ENCODE measurements at places on chromosomes 5 and 9. TPM values are rescaled to one million over a fixed set of nuclear protein-coding genes. Genes with fewer than 3 reads are reported as not detected.

- no peak for DNase-seq
Measured at GRCh38 chr9:87436716-87437115, 61.0 kb upstream of the DAPK1 start.

DNA sequence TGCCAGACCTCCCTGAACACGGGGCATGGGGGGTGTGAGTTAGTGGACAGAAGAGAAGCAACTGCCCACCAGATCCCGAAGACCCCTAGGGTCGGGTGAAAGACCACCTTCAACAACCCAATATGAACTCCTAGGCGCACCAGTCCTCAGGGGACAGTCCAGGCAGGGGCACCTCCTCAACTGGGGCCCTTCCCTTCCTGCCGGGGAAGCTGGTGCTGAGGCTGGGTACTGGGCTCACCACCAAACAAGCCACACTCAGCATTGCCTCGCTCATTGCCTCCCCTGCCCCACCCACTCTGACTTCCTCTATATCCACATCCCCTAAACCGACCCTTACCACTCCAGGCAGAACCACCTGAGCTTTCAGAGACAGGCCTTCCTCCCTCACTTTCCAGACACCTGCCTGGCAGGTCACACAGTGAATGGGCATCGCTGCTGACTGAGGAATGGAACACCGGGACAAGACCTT, 42.5 kb downstream of the SEMA4D start:
- DNase-seq: no peak

DNA sequence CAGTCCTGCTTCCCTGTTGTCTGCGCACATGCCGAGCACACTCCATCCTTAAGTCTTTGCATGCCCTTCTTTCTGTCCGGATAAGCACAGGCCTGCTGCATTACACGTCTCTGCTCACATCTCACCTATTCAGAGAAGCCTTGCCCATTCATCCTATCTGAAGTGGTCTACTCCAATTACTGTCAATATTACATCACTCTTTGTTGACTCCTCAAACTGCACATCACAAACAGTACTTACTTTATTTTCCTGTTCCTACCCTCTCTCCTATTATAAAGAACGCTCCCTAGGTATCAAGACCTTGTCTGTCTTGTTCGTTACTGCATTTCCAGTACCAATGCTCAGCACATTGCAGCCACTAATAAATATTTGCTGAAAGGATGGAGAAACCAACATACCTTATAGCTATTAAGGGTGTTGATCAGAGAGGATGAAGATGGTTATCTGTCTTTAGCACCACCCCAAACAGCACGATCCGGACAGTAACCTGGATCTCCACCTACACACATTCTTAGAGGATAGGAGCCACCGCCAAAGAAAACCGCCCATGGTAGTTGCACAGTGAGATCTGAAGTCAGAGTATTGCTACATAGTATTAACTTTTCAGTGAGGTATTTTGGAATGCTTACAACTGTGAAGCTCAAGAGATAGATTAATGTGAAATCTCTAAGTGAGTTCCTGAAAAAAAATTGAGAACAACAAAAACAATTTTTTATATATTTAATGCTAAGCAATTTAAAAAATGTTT, 1.6 kb upstream of the PRRC1 start:
- DNase-seq: no peak

DNA sequence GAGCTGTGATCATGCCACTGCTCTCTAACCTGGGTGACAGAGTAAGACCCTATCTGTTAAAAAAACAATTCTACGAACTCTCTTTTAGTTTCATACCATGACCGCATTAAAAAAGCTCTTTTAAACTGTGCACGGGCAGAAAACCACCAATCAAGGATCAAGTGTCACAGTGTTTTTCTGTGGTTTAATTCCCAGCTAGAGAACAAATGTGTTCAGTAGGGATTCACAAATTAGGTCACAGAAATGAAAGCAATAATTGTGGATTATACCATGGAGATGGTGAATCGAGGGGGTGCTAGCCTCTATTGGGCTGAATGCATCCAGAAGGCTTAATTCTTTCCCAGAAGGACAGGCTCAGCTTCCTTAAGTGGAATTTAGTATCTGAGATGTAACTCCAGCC, 79.1 kb downstream of the ATG10 start:
- DNase-seq: no peak

DNA sequence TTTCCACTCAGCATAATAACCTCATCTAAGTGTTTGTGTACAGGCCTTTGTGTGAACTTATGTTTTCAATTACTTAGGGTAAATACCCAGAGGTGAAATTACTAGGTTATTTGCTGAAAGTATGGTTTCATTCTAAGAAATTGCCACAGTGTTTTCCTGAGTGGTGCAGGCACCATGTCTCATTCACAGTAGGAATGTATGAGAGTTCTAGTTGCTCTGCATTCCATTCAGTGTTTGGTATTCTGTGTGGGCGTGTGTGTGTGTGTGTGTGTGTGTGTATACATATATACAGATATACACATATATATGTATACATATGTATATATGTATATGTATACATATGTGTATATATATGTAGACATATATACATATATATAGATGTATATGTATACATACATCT, 8.8 kb upstream of the SVEP1 start:
- no peak for DNase-seq

DNA sequence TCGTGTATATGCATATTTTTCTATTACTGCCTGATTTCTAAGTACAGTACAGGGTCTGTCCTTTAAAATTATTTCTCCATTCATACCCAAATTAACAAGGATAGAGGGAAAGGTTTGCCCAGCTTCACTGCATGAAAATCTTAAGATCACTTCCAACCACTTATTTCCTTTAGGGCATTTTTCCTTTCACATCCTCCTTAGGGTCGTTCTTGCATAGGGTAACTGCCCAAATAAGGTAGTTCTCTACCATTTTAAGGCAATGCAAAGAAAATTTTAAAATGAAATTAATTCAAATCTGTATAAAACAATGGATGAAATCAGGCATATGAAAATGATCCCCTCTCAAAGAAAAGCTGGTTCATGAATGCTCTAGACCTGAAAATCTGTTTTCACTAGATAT, 4.1 kb upstream of the CDC20B start:
- DNase-seq: no peak

DNA sequence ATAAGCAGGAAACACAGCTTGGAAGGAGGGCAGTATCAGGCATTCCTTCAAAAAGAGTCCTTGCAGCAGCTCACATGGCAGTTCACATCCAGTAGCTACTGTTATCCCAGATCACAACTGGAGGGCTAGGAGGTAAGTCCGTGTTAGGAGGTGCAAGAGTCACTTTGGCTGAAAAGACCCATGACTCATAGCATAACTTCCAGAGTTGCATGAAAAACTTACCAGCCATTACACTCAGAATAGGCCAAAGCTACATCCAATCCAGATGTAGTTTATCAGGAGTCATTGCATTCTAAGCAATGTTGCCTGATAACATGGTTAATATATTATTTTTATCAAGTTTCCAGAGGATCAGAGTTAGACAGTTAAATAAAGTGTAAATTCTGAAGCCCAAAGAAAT, 1126.4 kb upstream of the SEMA6A start:
- no peak for DNase-seq

- no peak for DNase-seq
Measured at GRCh38 chr5:87195616-87196015, 72.1 kb upstream of the RASA1 start.

- DNase-seq: no peak
Measured at GRCh38 chr9:33988219-33988890, 60.3 kb downstream of the UBAP2 start.

- no peak for DNase-seq
Measured at GRCh38 chr9:20015427-20015931, 226.6 kb upstream of the SLC24A2 start.

DNA sequence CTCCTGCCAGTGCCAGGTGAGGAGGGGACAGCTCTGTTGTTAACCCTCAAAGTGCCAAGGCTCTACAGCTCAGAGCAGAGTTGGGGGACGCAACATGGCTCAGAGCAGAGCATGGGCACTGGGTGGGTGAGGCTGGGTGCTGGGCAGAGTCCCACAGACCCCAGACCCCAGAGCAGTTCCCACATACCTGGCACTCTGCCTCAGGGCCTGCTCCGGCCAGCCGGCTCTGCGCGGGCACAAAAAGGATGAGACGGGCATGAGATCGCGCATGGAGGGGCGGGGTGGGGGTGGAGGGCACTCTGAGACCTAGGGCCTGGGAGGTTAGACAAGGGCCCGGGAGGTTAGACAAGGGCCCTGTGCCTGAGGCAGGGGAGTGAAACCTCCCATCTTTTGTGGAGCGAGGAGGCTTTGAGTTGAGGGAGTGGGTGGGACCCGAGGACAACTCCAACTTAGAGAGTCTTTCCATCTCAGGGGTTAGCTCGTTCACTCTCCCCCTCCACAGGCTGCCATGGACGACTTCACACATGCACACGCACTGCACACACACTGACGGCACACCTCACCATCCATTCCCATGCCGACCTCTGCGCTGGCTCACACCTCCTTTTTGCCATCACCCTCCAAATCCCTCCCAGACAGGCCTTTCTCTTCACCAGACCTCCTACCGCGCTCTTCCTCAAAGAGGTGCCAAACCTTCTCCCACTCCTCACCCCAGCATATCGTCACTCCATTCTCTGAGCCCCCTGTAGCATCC, 22.0 kb downstream of the PCDH1 start:
- no peak for DNase-seq

- peak; percentile 33 for DNase-seq
Measured at GRCh38 chr9:75001719-75002421, 26.2 kb downstream of the CARNMT1 start.

DNA sequence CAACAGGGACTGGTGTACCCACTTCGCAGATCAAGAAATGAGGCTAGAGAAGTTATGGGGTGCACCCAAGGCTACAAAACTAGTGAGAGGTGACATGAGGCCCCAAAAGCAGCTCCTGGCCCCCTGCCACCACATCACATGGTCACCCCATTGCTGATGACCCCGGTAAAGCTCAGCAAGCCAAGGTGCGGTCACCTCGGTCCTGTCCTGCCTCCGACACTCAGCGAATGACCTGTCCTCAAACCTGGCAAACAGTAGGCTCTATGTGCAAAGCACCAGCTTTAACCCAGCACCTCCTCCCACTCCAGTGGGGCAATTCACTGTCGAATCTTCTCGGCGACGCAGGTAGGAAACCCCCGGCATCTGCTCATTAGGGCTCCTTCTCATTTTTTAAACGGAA, 307.4 kb downstream of the RAB3C start:
- no peak for DNase-seq

GRCh38 chr9:70409280-70409679, 5.2 kb downstream of the KLF9 start:
- no peak for DNase-seq

GRCh38 chr5:126969548-126969947, 60.8 kb downstream of the MARCHF3 start:
- DNase-seq: no peak

DNA sequence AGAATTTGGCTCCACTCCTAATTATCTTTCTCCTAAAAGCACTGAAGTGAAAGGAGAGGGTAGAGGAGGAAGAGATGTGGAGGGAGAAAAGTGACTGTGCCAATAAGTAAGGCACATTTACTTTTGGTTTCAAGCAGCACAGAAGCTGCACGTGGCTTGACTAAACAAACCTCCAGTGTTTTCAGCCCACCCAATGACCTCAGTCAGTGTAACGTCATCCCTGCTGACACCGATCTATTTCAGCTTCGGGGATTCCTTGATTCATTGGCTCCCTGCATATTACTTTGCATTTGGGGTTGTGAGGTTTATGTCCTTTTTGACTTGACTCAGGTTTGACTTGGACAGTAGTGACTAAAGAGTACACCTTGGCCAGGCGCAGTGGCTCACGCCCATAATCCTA, 35.6 kb upstream of the NIM1K start:
- DNase-seq: no peak

- no peak for DNase-seq
Measured at GRCh38 chr9:113868501-113868900, 7.6 kb upstream of the ZNF618 start.

DNA sequence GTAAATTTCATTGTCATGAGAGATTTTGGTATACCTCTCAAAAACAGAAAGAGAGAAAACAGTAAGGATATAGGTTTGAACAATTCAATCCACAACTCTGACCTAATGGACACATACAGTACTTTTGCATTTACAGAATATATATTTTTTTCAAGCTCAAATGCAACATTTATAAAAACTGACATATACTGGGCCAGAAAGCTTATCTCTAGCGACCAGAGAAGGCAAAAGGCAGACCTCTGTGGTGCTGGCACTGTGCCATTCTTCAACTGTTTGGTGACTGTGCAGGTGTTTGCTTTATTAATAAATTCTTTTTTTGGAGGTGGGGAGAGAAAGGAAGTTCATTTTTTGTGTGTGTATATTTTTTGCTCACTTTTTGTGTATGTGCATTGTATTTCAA, 6.0 kb upstream of the PLAC8L1 start:
- no peak for DNase-seq

DNA sequence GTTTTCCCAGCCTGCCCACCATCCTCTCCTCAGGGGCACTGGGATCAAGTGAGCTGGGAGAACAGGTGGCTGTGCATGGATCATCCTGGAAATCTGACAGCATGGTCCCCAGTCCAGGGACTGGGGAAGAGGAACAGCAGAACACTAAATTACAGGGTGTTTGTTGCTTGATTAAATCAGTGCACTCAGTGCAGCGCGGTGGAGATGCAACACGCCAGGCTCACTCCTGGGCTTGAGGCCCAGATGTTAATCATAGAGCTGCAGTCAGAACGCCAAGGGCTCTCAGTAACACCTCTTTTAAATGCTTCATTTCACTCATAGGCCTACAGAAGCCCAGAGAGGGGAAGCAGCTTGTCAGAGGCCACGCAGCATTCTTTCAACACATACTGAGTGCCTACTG, 14.2 kb upstream of the LARP1 start:
- no peak for DNase-seq

DNA sequence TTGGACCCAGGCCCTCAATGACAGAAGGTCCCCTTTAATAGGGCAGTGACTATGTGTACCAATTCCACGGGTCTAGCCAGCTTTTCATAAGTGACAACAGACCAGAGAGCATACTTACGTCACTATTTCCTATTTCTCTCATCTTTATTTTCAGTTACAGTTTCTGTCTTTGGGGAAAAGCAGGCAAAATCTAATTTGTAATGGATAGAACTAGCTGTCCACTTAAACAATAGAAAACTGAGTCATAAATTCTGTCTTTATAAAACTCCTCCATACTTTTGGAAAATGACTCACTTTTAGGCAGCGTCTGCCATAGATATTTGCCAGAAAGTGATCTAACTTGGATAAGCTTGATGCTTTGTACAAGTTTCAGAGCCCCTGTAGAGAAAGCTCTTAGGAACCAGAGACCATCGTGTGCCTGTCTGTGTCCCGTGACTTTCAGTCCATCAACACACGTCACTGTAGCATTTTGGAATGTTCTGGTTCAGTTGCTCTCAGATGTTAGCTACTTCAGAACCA, 101.9 kb downstream of the F2RL2 start:
- DNase-seq: no peak

- DNase-seq: no peak
Measured at GRCh38 chr9:136147890-136148714, 29.4 kb upstream of the TMEM250 start.

MAMDC2 gene
- 1.5 TPM for total RNA-seq

SLC34A3 gene
- not detected for total RNA-seq

SLC6A18 gene
- not detected for total RNA-seq

SPARC gene
- 228 TPM for total RNA-seq

PIP5KL1 gene
- 7.8 TPM for total RNA-seq

NOL8 gene
- total RNA-seq: 30.6 TPM

PCDHGA1 gene
- 0.92 TPM for total RNA-seq

GABRA1 gene
- not detected for total RNA-seq

SPINK4 gene
- total RNA-seq: not detected

EGFLAM gene
- 14.8 TPM for total RNA-seq
